ENCODE measurements at places on chromosomes 7 and 10.
A peak's percentile ranks its signal among the peaks of the same experiment; 100 is the strongest.

- DNase-seq = peak; percentile 1
These were observed 2.9 kb upstream of the JAKMIP3 start for GRCh38 chr10:132062641-132063390.

DNA sequence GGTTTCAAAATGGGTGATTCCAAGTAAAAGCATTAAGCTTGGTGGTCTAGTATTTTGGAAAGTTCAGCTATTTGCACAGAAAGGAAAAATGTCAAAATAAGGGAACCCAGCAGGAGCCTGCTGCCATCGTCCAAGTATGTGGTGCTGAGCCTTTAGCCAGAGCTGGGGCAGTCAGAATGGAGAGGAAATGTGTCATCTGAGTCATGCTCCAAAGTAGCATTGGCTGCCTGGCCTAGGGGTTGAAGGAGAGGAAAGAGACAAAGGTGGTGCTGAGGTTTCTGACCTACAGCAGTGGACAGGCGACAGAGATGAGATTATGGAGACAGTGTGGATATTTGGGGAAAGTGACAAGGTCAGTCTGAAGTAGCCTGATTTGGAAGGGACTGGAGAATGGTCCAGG, 103.9 kb downstream of the PLCE1 start:
- no peak for DNase-seq

GRCh38 chr10:94902570-94902969, 35.9 kb upstream of the CYP2C9 start:
- no peak for DNase-seq

DNA sequence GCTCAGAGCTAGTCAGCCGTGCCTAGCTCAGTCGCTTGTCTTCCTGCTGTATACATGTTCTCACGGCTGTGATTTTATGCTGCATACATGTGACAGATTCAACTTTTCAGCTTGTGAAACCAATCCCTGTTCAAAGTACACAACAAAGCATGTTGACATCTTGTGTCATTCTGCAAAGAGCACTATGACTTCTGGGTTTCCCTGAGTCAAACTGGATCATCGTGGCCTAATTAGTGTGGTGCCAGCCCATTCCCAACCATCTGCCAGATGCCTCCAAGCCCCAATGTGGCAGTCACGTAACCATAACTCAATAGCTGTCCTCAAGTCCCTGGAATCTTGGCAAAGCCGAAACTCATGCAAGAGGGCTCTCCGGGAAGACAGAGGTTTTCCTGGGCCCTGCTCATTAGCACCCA, 144.8 kb downstream of the MYOF start:
- no peak for DNase-seq

DNA sequence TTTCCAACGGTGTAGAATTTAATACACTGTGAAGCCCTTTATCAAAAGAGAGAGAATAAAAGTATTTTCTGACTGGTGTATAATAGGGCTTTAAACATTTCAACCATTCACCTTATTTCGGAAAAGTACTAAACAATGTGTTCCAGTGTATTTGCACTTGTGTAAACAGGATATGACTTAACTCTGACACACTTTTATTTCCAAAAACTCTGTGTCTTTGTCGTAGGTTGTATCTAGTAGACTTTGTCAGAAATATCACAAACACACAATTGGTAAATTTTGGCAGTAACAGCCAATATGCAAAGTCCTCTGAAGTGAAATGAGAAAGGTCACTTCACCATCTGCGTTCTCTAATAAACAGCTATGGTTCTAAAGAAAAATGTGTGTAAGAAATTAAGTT, 10.3 kb upstream of the TSPAN13 start:
- DNase-seq = no peak

- DNase-seq = peak; percentile 38
These were observed 72.6 kb upstream of the PDLIM1 start for GRCh38 chr10:95363303-95363912.

DNA sequence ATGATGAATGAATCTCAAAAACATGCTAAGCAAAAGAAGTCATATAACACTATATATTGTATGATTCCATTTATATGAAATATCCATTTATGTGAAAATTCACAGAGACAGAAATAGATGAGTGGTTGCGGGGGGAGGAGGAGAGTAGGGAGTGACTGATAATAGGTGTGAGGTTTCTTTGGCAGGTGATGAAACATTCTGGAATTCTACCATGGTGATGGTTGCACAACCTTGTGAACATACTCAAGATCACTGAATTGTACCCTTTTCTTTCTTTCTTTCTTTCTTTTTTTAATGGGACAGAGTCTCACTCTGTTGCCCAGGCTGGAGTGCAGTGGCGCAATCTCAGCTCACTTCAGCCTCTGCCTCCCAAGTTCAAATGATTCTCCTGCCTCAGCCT, 10.7 kb downstream of the SVOPL start:
- no peak for DNase-seq

DNA sequence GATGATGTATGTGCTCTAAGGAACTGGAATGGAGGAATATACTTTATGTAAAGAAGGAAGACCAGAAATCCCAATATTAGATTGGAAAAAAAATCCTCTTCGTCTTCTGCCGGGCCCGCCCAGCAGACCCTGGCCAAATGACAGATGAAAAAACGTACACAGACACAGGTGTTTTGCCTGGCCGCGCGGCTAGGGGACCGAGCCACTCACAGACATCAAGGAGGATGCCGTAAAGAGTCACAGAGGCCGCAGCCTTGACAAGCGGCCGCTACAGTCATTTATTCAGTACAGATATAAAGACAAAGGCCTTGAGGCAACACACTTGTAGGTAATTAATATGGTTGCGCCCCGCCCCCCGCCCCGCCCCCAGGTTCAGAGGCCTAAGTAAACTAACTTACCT, 594.1 kb downstream of the GRM8 start:
- no peak for DNase-seq

GRCh38 chr7:123154231-123154860, 45.4 kb downstream of the SLC13A1 start:
- peak; percentile 57 for DNase-seq

DNA sequence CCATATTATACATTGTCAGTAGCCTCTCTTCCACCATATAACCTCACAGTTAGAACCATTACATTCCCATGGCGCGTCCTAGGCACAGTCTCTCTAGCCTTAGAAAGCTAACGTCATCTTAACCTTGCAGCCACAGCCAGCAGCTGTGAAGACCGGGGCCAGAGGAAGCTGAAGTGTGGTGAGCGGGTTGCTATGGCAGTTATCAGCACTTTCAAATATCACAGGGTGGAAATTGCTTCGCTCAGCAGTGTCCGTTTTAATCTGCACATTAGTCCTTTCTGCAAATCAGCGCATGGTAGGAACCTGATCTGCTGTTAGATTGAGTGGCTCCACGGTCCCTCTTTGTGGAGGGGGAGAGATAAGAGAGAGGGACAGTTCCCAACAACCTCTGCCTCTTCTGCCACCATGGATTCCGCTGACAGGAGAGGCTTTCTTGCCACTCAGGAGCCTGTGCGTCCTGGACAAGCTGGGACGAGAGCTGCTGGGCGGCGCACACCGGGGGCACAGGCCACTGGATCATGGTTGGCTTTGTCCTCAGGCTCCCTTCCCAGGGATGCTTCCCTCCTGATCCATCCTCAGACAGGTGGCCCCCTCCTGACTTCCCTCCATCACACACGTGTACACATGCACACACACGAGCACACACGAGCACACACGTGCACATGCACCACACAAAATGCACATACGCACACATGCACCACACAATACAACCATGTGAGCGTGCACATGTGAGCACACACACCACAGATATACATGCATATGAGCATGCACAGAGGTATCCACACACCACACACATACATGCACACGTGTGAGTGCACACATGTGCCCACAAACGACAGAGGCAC, 93.8 kb downstream of the WDR37 start:
- no peak for DNase-seq

GRCh38 chr10:72794260-72794659, 99.3 kb upstream of the OIT3 start:
- DNase-seq = no peak

DNA sequence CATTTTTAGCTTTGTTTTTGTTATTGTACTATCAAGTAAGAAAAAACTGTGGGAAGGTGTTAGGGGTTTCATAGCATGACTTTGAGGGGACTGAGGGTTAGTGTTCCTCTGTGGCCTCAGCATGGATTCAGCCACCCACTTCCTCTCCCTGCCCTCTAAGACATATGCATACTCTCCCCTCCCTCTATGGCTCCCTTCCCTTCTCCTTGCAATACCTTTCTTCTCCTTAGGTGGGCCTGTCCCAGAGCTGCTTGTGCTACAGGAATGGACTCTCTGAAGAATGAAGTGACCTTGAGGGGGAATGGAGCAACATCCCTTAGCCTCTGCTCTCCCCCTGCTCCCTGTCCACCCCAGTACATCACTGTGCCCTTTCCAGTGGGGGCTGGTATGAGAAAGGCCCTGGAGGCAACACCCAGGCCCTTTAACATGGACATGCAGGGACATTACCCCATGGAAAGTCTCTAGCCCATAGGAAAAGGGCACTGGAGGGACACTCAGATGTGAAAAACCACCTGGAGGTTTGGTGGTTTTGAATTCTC, 22.4 kb downstream of the CDH23 start:
- DNase-seq = peak; percentile 0

GRCh38 chr7:149154056-149154455, 6.8 kb downstream of the ZNF398 start:
- DNase-seq = no peak

GRCh38 chr10:44071479-44071878, 313.4 kb downstream of the CXCL12 start:
- DNase-seq = no peak

DNA sequence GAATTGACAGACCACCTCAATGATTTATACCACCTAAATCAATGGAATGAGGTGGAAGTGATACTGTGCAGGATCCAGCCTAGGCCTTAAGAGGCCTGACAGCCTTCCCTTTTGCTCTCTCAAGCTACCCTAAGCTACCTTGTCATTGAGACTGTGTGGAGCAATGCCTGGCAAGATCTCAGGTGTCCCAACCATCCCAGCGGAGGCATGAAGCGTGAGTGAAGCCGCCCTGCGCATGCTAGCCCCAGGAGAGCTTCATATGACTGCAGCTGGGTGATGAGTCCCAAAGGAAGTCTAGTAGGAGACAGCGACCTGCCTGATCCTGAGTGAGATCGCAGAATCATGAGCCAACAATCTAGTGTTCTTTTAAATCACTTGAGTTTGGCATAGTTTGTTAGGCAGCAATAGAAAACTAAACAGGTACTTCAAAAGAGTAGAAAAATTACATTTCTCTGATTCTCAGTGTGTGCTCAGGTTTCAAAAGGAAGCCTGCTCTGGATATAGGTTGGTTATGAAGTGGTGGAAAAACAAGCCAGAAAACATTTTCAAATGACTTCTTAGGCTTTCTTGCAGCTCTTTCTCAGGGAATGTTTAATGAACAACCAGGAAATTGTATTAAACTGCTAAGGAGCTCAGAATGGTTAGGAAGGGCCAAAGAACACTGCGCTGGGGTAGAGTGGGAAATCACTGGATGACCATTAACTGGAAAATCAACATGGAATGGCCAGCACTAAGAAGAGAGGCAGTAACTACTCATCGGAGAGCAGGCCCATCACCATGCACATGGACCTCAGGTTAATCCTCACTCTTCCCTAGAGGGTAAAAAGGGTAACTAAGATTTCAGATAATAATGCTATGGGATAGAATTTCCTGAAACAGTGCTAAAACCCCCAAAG, 535.2 kb downstream of the PHTF2 start:
- DNase-seq = no peak

GRCh38 chr7:2805213-2805944, 38.7 kb downstream of the GNA12 start:
- no peak for DNase-seq

DNA sequence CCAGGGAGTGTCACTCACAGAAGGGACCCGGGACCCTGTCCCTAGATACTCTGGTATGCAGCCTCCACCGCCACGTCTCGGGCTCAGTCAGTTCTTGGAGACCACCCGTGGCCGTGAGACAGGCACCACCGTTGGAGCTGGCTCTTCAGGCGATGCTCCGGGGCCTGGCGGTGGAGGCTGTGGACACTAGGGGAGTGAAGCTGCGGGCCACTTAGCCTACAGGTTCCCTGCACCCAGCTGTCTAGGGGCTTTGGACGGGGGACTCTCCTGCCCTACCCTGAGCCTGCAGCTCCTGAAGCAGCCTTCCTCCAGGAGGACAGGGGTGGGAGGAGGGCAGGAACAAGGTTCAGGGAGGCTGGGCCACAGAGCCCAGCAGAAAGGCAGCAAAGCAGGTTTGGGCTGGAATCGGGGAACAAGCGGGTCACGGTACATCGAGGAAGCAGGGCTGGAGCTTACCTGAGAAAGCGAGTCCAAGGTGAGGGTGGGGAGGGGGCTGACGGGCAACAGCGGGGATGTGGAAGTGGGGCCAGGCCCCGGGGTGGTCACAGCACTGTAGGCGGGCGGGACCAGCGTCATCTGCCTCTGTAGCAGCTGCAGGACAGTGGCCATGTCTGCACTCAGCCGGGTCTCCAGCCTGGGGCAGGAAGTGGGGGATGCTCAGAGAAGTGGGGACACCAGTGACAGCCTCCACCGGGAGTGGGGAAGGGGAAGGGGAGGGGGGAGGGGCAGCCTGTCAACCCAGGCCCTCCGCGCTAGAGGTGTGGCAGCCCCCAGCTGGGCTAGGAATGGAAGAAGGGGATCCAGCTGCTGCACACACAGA, 31.5 kb downstream of the KCNH2 start:
- DNase-seq = no peak

GRCh38 chr10:52437205-52437646, 123.1 kb downstream of the DKK1 start:
- no peak for DNase-seq

DNA sequence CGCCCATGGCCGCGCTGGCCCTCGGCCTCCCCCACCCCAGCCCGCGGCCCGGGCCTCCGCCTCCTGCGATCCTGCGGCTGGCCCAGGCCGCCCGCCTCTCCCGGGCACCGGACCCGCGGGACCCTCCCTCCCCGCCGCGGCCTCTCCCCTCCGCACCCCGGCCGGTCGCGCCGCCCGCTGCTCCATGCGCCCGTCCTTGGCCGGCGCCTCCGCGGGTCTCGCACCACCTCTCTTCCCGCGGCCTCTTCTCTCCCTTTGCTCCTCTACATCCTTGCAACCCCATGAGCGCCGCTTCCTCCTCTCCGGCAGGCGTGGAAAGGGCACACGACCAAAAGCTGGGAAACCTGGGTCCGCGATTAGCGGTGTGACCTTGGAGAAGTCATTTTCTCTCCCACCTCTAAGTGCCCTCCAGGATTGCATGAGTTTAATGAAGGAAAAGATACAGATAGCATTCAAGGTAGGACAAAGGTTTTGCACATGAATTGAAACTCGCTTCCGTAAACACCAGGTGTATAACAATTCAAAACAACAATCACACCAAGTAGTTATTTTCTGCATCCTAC, 448 bp upstream of the SRPK2 start:
- no peak for DNase-seq

GRCh38 chr10:123840714-123841113, 50.9 kb downstream of the CPXM2 start:
- no peak for DNase-seq

- no peak for DNase-seq
These were observed 96.0 kb upstream of the TMEM168 start for GRCh38 chr7:112886208-112886607.

GRCh38 chr7:34761627-34762026, 103.6 kb downstream of the NPSR1 start:
- no peak for DNase-seq

- no peak for DNase-seq
These were observed 29.9 kb downstream of the ZC3HC1 start for GRCh38 chr7:130021105-130021834.

GRCh38 chr7:26365077-26365900, 73.6 kb downstream of the SNX10 start:
- peak; percentile 62 for DNase-seq

All from D341Med (cell line).